HT1080 (cell line): ENCODE measurements at places on chromosomes 3 and 15.

DNA sequence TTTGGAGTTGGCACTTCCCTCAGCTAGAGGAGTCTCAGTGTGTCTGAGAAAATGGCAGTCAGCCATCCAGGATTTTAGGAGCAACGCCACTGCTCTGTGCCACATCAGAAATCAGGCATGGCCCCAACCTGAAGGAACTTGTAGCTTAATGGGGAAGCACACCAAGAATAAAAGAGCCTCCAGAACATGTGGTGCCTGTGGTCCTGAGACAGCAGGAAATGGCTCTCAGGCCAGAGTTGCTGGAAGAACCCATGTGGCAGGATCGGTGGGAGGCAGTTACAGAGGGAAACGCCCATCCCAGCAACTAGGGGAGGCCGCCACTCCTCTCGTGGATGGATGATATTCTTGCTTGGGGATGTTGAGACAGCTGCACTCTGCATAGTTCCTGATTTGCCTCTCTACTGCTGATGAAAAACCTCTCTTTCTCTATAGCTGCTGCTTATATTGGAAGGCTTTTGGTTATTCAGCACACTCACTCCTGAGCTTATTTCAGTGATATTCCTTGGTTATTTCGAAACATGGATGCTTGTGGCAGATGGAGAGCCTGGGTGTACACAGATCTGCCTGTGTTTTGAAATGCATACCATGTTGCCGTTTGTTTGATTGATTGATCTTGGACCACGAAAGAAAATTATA lies 52.4 kb downstream of the KLHL25 start:
- DNase-seq = no peak

DNA sequence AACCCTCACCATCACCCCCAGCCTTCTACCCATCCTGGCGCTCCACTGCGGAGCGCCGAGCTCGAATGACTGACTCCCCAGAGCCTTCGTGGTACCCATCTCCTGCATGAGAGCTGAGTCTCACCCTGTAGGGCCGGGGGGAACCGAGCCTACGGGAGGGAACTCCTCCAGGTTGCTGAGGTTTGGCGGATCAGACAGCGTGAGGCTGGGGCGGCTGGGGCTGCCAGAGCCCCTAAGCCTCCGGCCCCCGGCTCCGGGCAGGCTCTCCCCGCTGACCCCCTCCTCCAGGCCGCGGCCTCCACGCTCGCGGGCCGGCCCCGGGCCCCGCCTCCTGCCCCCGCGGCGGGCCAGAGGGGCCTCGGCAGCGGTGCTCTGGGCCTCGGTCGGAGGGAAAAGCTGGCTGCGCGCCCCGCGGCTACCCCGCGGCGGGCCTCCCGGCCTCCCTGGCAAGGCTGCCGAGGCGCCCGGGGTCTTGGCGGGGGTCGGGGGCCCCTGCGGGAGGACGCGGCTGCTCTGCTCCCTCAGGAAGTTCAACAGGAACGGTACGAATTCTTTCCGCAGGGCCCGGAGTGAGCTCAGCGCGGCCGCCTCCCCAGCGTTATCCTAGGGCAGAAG lies 643 bp downstream of the CDAN1 start:
- no peak for DNase-seq

GRCh38 chr15:73740152-73741048 lies 12.8 kb downstream of the INSYN1 start:
- DNase-seq = no peak

GRCh38 chr3:46484911-46485778 lies 12.6 kb upstream of the RTP3 start:
- DNase-seq = no peak

DNA sequence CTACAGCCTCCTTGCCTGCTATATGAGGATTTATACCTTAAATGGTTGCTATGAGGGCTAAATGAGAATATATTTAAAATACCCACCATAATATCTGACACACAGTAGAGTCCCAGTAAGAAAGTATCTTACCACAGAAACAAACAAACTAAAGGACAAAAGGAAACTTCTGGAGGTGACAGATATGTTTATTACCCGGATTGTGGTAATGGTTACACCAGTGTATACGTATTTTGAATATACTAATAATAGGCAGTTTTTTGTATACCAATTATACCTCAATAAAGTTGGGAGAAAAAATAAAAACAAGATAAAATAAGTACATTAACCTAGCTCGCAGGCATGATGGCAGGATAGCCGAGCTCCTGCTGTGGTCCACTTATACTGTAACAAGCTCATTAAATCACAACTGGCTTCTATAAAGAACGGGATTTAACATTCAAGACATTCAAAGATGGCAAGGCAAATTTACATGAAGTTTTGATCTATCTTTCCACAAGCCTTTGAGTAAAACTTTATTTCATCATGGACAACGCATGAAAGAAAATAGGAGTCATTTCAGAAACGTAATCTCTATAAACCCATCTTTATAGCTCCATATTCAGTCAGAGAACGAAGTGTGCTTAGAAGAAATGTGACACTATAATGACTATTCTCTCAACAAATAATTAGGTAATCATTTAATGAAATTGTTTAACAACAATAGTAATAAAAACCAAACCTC lies 1.5 kb downstream of the RPN1 start:
- DNase-seq = no peak

- no peak for DNase-seq
Observed at GRCh38 chr3:60729056-60729455, 522.2 kb downstream of the FHIT start.
